ENCODE measurements at places on chromosomes 1 and 21. TPM values are rescaled to one million over a fixed set of nuclear protein-coding genes. Genes with fewer than 3 reads are reported as not detected.

Gene TMEM53
- polyA plus RNA-seq: 16.5 TPM

Gene CYP4A11
- not detected for polyA plus RNA-seq

Gene XCL2
- not detected for polyA plus RNA-seq

Gene DCST1
- not detected for polyA plus RNA-seq

Gene PADI3
- polyA plus RNA-seq: not detected

Gene FALEC
- polyA plus RNA-seq: not detected

Gene CR1L
- polyA plus RNA-seq: not detected

Gene SCNM1
- 17.3 TPM for polyA plus RNA-seq

Gene PTPRC
- not detected for polyA plus RNA-seq

Gene RHEX
- polyA plus RNA-seq: not detected

Gene FAM177B
- polyA plus RNA-seq: not detected

Gene GPR37L1
- polyA plus RNA-seq: not detected

Gene GUCA2B
- not detected for polyA plus RNA-seq

Gene TMEM52
- 1.7 TPM for polyA plus RNA-seq

Gene TPTE
- not detected for polyA plus RNA-seq

Gene BARHL2
- not detected for polyA plus RNA-seq

Gene NR5A2
- polyA plus RNA-seq: 2.7 TPM

Gene NPR1
- polyA plus RNA-seq: 13.8 TPM

Gene TCHHL1
- polyA plus RNA-seq: not detected

Gene COL16A1
- 0.75 TPM for polyA plus RNA-seq

Gene NID1
- polyA plus RNA-seq: 87.8 TPM

Gene STX12
- 26.1 TPM for polyA plus RNA-seq

Gene CNTN2
- not detected for polyA plus RNA-seq

Gene TACSTD2
- 61.5 TPM for polyA plus RNA-seq

Gene NEK2
- polyA plus RNA-seq: 4.1 TPM

Gene ERG
- polyA plus RNA-seq: 202 TPM

Gene ZNF670
- polyA plus RNA-seq: 1.3 TPM

Gene SYT14
- polyA plus RNA-seq: 0.08 TPM

Gene TRABD2B
- polyA plus RNA-seq: not detected

Gene GPBP1L1
- 32.4 TPM for polyA plus RNA-seq

Gene SYDE2
- 0.52 TPM for polyA plus RNA-seq

Gene PPFIA4
- 0.17 TPM for polyA plus RNA-seq

Gene ST3GAL3
- 14.3 TPM for polyA plus RNA-seq

Gene CELA3A
- polyA plus RNA-seq: 0.35 TPM

Gene ARTN
- 0.11 TPM for polyA plus RNA-seq

Gene PEAR1
- polyA plus RNA-seq: 101 TPM

Gene PTGFRN
- polyA plus RNA-seq: 39.6 TPM

Gene RYR2
- polyA plus RNA-seq: not detected

Gene IVL
- not detected for polyA plus RNA-seq

Gene PADI1
- polyA plus RNA-seq: 0.03 TPM

Gene OLFML3
- 3.9 TPM for polyA plus RNA-seq

Gene LAMC2
- polyA plus RNA-seq: 0.23 TPM

Gene LCE7A
- polyA plus RNA-seq: not detected
